ENCODE measurements at places on chromosomes 11 and 22.

DNA sequence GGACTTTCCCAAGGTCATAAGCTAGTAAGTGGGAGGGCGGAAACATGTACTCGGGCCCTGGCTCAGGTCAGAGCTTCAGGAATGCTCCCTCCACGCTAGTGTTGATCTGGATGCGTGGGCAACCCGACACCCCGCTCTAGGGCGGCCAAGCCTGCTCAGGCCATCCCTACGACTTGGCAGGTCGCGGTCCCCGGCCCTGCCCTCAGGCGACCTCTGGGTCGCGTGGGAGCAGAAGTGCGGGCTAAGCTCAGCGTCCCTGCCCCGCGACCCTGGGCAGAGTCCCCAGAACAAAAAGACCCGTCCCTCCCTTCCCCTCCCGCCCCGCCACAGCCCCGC is 781 bp upstream of the TEF start:
- DNase-seq, result no peak

DNA sequence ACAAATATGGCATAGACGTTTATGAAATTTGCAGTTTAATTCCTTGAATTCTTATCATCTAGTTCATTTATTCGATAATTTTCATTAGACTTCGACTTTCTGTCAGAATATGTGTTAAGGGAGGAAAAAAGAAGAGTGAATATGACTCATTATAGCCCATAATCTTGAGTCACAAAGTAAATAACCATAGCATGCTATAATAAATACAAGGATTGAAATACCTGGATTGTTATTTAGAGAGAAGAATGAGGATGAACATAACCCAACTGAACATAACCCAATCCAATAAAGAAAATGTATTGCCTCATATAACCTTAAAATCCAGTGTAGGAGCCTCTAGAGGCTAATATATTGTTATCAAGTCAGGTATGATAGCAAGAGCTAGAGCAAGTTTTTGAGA is 1858.3 kb upstream of the RAG2 start:
- no peak for DNase-seq

DNA sequence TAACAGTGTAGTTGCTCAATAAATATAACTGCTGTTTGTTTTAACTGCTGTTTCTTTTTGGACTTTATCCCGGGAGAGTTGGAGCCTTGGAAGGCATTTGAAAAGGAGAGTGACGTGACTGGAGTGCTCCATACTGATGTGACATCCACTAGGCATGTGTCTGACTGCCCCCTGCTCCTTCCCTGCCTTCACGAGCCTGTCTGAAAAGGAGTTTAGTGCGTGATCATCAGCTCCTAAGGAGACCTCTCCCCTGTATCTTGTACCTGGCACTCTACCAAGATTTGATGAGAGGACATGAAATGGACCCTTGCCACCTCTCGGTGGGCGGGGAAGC is 22.9 kb downstream of the ZBTB16 start:
- DNase-seq, result no peak

- DNase-seq, result no peak
These were observed 454.6 kb downstream of the MIAT start for GRCh38 chr22:27111796-27112672.

DNA sequence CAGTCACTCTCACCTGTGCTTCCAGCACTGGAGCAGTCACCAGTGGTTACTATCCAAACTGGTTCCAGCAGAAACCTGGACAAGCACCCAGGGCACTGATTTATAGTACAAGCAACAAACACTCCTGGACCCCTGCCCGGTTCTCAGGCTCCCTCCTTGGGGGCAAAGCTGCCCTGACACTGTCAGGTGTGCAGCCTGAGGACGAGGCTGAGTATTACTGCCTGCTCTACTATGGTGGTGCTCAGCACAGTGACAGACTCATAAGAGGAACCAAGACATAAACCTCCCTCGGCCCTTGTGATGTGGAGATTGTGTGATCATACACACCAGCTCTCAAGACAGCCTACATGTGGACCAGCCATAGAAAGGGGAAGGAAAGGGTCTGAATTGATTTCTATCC is 113.3 kb downstream of the ZNF280B start:
- no peak for DNase-seq

GRCh38 chr11:73862986-73863385 is 13.7 kb downstream of the COA4 start:
- DNase-seq, result no peak

GRCh38 chr11:12678092-12678491 is 3.9 kb downstream of the TEAD1 start:
- no peak for DNase-seq

DNA sequence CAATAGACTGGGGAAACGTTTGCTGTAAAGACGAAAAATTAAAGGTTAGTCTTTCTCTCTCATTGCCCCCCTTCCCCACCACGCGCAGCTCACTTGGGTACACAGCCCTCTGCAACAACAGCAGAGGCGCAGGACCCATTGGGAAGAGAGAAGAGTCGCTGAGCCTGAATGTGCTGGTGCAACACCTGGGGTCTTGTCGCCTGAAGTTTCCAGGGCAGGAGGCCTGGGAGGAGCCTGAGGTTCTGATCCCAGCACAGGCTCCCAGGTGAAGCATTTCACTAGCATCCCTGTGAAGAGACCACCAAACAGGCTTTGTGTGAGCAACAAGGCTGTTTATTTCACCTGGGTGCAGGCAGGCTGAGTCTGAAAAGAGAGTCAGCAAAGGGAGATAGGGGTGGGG is 116.2 kb upstream of the NTM start:
- no peak for DNase-seq

DNA sequence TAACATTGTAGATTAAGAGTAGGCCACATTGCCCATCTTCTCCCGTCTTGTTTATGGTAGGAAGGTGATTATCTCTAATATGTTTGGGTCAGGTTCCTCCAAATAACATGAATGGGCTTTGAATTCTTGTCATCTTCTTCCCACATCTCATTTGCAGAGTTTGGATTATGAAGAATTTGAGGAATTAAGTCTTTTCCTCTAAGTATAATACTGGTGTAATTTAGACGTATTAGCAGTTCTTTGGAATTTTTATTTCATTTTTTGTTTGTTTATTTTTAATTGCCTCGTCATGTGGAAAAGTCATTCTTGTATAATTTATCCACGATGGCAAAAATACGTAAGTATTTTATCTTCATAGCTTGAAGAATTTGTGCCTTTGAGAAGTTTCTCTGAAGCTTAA is 73.4 kb downstream of the ARHGEF12 start:
- no peak for DNase-seq

DNA sequence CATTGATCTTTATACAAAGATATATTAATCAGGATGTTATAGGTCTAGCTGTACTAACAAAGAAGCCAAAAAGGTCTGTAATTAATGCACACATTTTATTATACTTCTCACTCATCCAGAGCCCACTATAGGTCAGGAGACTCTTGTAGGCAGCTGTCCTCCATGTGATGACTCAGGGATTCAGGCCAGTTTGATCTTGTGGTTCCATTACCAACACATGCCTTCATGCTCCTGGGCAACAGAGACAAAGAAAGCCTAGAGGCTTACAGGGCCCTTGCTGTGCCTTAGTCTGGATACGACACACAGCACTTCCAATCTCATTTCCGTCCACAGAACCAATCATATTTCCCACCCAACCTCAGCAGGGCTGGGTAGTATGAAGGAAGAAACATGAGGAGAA is 150.3 kb upstream of the NCAM1 start:
- no peak for DNase-seq

All from CD4-positive, alpha-beta T cell treated with Interleukin-4 for 1 hour (primary cell).